ELF-1 (cell line): ENCODE measurements at places on chromosomes 5 and 9.
A peak's percentile ranks its signal among the peaks of the same experiment; 100 is the strongest.

- DNase-seq, result no peak
These were observed 9.7 kb upstream of the ERBIN start for GRCh38 chr5:65916636-65917035.

GRCh38 chr5:96999856-97000255, 64.0 kb downstream of the LNPEP start:
- no peak for DNase-seq

- no peak for DNase-seq
These were observed 184.4 kb downstream of the CWC27 start for GRCh38 chr5:64952951-64953673.

DNA sequence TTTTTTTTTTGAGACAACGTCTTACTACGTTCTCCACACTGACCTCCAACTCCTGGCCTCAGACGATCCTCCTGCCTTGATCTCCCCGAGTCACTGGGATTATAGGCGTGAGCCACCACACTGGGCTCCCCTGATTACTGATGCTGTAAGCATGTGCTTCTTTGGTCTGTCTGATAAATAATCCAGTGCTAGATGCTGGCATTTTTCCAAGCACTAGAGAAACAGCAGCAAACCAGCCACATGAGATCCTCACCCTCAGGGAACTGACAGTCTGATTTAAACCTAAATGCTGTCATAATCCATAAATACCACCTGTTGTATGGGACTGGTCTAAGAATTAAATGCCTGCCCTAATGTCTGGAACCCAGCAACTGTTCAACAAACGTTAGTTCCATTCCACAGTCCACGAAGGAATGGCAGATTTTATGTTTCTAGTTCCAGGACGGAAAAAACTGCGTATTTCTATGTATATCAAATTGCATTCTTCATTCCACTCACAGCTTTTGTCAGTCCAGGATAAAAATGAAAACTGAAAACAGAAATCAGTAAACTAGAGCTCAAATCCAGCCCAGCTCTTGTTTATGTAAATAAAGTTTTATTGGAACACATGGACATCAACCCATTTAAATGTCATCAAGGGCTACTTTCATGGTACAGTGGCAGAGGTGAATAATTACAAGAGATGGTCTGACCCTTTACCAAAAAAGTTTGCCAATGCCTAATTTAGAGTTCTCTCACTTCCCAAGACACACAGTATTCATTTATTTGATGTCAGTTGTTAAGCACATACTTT, 20.1 kb downstream of the SLC35D2 start:
- no peak for DNase-seq

- DNase-seq, result no peak
These were observed 222.4 kb downstream of the NTRK2 start for GRCh38 chr9:84891924-84892323.

- DNase-seq, result no peak
These were observed 137.8 kb downstream of the GADD45G start for GRCh38 chr9:89742660-89743059.

DNA sequence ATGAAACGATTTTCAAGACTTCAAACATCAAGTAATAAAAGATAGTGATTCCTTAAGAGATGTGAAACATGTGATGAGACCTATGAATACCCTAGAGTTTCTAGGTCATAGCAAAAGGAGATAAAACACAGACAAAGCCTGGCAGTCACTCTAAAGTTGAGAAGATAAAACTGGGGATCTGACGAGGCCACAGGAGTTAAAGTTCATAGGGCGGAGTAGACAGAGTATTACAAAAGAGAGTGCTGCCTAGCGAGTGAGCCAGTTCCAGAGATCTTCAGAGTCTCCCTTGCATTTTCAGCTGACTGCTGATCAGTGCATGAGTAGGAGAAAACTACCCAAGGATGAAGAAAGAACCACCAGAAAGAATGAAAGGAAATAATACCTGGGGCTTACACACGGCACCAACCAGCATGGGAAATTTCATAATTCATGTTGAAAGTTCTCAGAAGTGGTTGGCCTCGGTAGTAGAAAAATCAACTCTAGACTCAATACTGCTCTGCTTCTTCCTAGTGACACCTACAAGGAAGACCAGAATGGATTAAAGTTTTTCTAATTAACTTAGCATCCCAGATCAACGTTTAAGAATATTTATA, 30.4 kb downstream of the FBXO4 start:
- DNase-seq, result no peak

DNA sequence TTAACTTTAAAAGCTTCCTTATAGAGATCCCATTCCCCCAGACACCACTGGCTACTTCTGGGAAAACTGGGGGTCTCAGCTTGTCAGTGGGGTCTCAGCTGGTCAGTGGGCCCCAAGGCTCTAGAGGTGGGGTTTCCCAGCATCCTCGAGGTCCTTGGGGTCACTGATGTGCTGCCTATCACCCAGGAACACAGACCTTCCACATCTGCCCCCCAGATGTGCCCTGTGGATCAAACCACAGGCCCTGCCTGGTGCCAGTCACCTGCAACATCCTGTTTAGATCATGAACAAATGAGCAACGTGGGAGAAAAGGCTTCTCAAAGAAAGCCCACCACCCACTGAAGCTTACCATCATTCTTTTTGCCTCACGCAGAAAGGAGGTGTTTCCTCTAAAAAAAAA, 165.6 kb upstream of the FSTL4 start:
- DNase-seq, result no peak

- no peak for DNase-seq
These were observed 8.8 kb upstream of the FCN2 start for GRCh38 chr9:134871697-134872340.

- DNase-seq, result no peak
These were observed 111.0 kb downstream of the KLHL3 start for GRCh38 chr5:137624786-137625349.

GRCh38 chr9:78563269-78563668, 266.3 kb downstream of the PSAT1 start:
- no peak for DNase-seq

- no peak for DNase-seq
These were observed 648.0 kb downstream of the IRX1 start for GRCh38 chr5:4243479-4244264.

DNA sequence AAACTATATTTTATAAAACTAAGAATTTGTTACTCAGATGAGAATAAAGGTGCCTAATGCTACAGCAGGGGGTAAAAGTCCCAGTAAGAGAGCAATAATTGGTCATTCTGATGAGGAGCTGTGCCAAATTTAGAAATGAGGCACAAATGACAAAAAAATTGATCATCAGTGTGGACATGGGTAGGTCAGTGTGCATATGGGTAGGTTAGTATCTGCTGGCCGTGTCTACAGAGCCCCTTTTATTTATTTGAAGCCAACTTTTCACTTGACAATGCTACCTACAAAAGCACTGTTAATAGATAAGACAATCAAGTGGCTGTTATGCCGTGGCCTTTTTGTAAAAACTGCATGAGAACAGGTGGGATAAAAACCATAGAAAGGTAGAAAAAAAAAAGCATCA, 454.6 kb downstream of the RAB3C start:
- DNase-seq, result no peak

DNA sequence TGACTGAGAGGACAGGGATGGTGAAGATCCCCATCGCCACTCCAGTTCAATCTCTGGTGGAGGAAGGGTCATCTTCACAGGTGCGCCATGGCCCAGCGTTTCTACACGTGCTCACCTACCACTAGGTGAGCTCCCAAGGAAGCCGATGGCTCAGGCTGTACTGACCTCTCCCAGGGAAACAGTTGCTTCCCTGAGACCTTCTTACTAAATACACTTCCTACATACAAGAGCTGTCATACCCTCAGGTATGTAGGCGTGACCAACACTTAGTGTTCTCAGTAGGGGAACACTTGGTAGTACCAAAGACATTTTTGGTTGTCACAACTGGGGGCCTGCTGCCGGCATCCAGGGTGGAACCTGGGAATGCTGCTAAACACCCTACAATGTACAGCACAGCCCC, 75.2 kb downstream of the TENT4A start:
- no peak for DNase-seq

- peak; percentile 94 for DNase-seq
These were observed 224.9 kb downstream of the SNX18 start for GRCh38 chr5:54742417-54742891.

DNA sequence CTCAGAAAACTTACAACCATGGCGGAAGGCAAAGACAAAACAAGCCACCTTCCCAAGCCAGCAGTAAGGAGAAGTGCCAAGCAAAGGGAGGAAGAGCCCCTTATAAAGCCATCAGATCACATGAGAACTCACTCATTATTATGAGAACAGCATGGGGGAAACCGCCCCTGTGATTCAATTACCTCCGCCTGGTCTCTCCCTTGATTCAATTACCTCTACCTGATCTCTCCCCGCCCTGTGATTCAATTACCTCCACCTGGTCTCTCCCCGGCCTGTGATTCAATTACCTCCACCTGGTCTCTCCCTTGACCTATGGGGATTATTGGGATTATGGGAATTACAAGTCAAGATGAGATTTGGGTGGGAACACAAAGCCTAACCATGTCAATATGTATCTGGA, 467.3 kb upstream of the FTMT start:
- DNase-seq, result no peak

DNA sequence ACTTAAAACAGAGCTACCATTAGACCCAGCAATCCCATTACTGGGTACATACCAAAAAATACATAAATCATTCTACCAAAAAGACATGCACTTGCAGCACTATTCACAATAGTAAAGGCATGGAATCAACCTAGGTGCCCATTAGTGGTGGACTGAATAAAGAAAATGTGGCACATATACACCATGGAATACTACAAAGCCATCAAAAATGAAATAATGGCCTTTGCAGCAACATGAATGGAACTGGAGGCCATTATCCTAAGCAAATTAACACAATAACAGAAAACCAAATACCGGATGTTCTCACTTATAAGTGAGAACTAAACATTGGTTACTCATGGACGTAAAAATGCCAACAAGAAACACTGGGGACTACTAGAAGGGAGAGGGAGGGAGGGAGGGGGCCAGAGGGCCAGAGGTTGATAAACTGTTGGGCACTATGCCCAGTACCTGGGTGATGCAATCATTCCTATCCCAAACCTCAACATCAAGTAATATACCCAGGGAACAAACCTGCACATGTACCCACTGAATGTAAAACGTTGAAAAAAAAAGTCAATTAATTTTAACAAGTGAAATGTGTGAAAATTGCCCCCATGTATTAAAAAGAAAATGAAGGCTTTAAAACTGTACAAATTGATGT, 24.5 kb upstream of the GPR150 start:
- DNase-seq, result no peak

- DNase-seq, result no peak
These were observed 105.6 kb upstream of the PCA3 start for GRCh38 chr9:76658510-76659231.

GRCh38 chr5:142098931-142099330, 9.6 kb upstream of the NDFIP1 start:
- DNase-seq, result no peak

- DNase-seq, result no peak
These were observed 59.7 kb downstream of the RXRA start for GRCh38 chr9:134385915-134386314.

DNA sequence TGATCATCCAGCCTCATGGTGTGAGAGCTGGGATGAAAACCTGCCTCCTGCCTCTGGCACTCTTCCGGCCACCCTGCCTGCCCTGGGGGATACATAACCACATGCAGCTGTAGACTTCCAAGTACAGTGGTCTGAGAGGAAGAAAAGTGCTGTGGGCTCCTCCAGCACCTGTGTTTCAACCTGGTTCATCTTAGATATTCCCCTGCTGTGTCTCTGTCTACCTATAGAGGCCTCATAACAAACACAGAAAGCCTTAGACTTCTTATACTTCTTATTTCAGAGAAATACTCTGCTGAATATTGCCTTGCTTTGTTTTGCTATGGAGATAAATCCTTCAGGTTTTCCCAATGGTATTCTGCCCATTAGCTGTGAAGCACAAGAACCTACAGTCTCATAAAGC, 19.6 kb upstream of the TNFAIP8 start:
- DNase-seq, result no peak

DNA sequence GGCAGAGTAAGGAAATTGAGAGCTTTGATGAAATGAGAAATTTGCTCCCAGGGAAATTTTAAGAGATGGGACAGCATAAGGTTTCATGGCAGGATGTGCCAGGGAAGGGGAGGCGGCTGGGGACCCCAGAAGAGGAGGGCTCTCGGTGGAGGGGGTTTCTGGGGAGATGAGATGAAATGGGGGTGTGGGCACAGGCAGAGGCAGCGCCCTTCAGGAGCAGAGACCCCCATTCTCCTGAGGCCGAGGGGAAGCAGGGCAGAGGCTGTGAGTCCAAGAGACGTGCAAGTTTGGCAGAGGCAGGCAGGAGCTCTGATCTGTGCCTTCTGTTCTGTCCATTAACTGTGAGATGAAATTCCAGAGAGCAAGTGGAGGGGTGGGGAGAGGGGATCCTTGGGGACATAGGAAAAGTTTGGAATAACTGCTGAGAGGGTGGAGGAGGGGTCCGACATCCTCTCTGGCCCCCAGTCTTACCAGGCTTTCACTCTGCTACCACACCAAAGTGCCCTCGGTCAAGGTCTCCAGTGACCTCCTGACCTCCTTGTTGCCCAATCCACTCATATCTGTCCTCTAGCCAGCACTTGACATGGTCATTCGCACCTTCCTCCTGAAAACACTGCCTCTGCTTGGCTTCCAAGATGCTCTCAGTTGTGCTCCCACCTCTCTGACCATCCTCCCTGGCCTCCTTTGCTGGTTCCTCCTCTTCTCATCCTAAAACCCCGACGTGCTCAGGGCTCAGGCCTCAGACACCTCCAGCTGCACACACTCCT, 108.1 kb upstream of the MVB12B start:
- no peak for DNase-seq

- DNase-seq, result peak; percentile 92
These were observed 115.4 kb downstream of the HSD17B3 start for GRCh38 chr9:96186591-96187011.

DNA sequence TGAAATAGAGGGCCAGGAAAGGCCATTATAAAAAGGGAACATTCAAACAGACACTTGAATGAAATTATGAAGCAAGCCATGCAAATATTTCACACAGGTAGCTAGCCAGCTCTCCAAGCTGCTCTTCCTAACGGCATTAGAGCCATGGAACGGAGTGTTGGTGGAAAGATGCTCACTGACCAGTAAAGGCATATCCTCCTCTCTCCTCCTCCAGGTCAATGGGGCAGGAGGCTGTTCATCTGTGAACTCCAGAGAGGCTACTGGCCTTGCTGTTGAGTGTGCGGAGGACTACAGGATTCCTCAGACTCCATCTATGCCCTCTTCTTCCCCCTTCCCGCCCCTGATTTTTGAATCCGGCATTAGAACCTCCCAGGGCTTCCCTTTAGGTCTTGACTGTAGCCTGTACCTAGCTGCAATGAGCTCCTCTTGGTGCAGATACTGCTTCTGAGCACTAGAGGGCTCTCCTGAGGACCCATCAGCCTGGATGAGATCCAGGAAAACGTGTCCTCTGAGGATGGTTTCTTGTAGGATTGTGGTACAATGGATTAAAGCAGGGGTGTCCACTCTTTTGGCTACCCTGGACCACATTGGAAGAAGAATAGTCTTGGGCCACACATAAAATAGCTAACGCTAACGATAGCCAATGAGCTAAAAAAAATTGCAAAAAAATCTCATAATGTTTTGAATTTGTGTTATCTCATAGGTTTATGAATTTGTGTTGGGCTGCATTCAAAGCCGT, 162.2 kb downstream of the SREK1 start:
- peak; percentile 74 for DNase-seq

GRCh38 chr9:113664181-113664875, 200.8 kb downstream of the RGS3 start:
- DNase-seq, result no peak
